Smooth muscle cell of bladder (primary cell): ENCODE measurements at places on chromosomes 6 and 20. TPM values are rescaled to one million over a fixed set of nuclear protein-coding genes. Genes with fewer than 3 reads are reported as not detected.

Gene GABRR1
- not detected in 2 replicates for total RNA-seq

Gene CNR1
- total RNA-seq, result under 0.01 TPM in 1 of 2 replicates, not detected in the other

Gene TOX2
- 1.1 and 1.3 TPM in 2 replicates for total RNA-seq

Gene TCF15
- 0.09 TPM in 1 of 2 replicates, not detected in the other for total RNA-seq

Gene PPP1R14C
- total RNA-seq, result 0.28 and 0.65 TPM in 2 replicates

Gene DNAJC5
- 49.6 and 68.2 TPM in 2 replicates for total RNA-seq

Gene KIFC1
- total RNA-seq, result 1.3 and 1.4 TPM in 2 replicates

Gene PHACTR3
- not detected in 2 replicates for total RNA-seq

Gene MYMX
- not detected in 2 replicates for total RNA-seq

Gene NMBR
- 0.09 TPM in 1 of 2 replicates, not detected in the other for total RNA-seq

Gene RAD21L1
- total RNA-seq, result 0.14 and 0.18 TPM in 2 replicates

Gene MCHR2
- not detected in 2 replicates for total RNA-seq

Gene NDUFAF5
- total RNA-seq, result 10.8 and 14.7 TPM in 2 replicates

Gene WFDC12
- total RNA-seq, result not detected in 2 replicates

Gene BPIFB4
- total RNA-seq, result not detected in 2 replicates

Gene KCNK17
- total RNA-seq, result not detected in 2 replicates

Gene LHFPL5
- not detected in 2 replicates for total RNA-seq

Gene COL12A1
- 686 and 786 TPM in 2 replicates for total RNA-seq

Gene HCK
- total RNA-seq, result not detected in 2 replicates

Gene COQ3
- total RNA-seq, result 3.0 and 4.4 TPM in 2 replicates

Gene FNDC11
- 0.46 and 0.57 TPM in 2 replicates for total RNA-seq

Gene CDC25B
- 18.9 and 20.5 TPM in 2 replicates for total RNA-seq

Gene UBD
- not detected in 2 replicates for total RNA-seq

Gene SNX5
- 83.0 and 86.0 TPM in 2 replicates for total RNA-seq

Gene CAPN11
- total RNA-seq, result under 0.01 and 0.09 TPM in 2 replicates

Gene TOMM6
- total RNA-seq, result 49.6 and 59.4 TPM in 2 replicates

Gene OGFR
- 33.0 and 38.6 TPM in 2 replicates for total RNA-seq

Gene LY6G6D
- total RNA-seq, result not detected in 2 replicates

Gene TTK
- total RNA-seq, result 2.8 and 4.0 TPM in 2 replicates

Gene ID1
- 141 and 149 TPM in 2 replicates for total RNA-seq

Gene DHX16
- 35.8 and 43.7 TPM in 2 replicates for total RNA-seq

Gene NOX3
- total RNA-seq, result not detected in 2 replicates
